Ammon's horn (tissue), 1 donor: ENCODE measurements at places on chromosomes 7 and 10.

DNA sequence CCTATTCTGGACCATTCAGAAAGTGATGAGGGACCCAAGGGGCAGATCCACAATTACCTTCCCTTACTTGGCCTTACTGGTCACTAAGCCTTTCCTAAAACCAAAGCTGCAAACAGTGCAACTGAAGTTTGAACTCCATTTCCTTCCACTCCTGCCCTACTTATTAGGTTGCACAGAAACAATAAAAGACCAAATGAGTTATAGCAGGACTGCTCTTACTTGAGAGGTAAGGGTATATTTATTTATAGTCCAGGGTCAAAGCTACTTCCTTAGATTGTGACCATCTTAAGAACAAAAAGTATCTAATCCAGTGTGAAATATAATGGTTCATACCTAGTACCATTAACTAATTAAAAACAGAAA, 27.0 kb downstream of the CDK6 start:
- DNase-seq: no peak

DNA sequence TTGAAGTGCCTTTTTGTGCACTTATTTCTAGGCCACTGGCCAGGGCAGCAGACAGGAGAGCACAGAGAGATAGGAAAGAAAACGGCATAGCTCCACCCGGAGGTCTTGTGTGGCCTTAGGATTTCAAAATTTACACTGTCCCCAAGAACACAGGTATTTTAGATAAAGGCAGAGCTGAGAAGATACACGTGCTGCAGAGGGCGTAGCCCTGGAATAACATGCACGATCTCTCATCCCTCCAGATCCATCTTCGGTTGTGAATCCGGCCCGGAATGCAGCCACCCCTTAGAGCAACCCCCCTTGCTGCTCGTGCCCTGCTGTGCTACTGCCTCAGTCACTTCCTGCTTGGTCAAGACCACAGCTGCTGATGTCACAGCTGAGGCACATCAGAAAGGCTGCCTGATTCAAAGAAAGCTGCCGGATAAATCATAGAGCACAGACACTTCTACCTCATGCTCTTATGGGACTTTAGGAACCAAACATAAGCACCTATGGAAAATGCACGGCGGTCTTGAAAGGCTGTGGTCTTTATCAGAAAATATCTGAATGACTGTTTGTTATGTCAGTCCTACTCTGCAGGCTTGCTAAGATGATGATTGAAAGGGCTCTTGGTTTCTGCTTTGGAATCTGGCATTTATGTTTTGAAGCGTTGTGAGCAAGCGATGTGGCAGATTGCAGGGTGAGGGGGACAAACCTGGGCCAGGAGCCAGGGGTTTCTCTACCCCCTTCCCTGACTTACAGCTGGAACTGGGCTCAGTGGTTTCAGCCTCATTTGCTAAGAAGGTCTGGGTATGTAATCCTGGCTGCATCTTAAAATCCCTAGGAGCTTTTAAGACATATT, 152.0 kb downstream of the SVIL start:
- peak; percentile 33 for DNase-seq

DNA sequence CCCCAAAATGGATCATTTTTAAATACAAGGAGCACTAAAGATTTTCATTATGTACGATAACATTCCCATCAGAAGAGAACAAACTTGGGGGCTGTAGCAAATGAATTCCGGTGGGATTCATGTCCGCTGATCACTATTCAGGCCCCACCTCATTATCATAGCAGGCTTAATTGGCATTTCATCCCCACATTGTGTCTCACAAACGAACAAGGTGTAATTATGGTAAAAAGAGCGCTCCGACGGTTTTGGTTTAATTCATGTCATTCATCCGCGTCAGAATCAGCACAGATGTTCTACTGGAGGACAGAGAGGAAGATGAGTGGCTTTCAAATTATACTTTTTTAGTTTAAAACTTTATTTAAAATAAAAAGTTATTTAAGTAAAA, 124.7 kb downstream of the MAD1L1 start:
- no peak for DNase-seq

- no peak for DNase-seq
Measured at GRCh38 chr7:10463701-10464100, 510.0 kb upstream of the PHF14 start.

GRCh38 chr7:1676550-1677078, 6.5 kb downstream of the ELFN1 start:
- no peak for DNase-seq

DNA sequence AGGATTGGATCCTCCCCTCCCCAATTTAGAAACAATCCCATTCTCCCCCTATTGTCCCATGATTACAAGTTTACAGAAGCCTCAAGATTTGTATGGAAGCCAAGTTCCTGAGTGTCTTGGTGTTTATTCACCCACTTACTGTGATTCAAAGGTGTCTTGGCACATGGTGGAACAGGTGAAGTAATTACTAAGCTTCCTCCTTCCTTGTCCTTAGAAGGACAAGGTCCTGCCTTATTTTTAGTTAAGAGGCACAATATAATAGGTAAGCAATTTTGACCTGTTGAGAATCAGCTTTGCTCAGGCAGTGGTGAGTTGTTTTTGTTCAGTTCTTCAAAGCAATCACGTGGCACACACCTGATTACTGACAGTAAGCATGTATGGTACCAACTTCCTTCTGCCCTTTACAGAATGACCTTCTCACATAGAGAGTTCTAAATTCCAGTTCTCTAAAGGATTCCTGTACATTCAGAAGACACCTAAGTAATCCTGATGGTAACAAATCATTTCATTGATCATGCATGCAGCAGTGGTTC, 60.7 kb upstream of the SLC13A1 start:
- DNase-seq: no peak

DNA sequence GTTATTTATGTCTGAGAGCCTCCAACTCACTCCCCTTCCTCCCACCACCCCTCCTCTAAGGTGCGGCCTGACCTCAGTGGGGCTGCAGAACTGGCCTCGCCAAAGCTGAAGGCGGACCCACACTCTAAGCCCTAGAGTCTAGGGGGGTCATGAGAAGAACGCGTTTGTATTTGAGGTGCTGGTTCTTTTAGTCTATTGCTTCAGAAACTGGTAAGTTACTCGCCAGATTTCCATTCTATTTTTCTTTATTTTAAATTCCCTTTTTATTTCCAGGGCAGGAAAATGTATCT, 357.5 kb downstream of the DNAJB6 start:
- no peak for DNase-seq

DNA sequence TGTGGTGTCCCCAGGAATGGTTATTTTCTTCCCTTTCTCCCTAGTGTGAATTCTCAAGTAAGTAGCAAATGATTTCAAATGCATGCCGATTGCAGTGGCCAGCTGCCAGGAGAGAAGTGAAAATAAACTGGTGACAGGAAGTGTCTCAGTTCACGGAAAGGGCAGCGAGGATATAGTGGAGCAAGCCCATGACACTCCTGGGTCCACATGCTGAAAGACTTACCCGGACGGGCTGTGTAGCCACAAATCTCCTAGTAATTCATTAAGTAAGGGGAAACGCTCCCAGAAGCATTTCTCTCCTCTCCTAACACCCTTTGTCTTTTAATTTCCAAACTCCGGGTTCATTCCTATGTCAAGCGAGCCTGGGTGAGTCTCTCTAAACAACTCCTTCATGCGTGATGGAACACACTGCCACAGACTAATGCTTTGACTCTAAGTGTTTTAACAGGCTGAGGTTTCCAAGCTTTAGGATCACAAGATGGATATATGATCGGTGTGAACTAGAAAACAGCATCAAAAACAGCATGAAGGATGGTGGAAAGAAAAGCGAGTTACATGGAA, 125.6 kb downstream of the CYP26A1 start:
- DNase-seq: peak; percentile 65

DNA sequence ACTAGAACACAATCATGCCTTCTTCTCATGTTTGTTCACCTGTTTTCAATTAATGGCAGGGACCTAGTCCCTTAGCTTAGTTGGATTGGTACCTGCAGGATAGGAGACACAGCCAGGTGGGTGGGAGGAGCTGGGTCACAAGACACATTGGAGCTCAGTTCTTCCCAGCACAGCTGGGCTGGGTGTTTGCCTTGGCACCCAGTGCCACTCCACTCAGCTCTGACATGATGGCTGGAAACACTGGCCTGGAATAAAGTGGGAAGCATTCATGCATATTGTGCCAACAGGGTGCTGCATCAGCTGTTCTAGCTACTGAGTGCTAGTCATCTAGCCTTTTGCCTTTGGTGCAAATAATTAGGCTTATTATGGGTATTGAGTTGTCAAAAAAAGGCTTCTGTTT, 226.1 kb downstream of the PTEN start:
- no peak for DNase-seq

DNA sequence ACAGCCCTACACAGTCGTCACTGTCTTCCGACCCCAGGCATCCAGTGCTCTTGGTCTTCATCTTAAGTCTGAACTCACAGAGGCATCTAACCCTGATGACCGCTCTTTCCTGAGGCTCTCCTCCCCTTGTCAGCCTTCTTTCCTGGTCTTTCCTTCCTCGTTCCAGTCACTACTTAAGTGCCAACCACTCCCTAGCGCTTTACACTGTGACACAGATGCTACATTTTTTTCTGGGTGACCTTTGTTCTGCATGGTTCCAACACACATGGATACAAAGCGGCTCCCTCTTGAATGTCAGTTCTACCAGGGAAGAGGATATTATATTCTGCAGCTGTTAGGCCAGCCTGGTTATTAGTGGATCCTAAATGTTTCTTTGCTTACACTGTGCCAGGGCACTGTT, 12.7 kb downstream of the YWHAG start:
- DNase-seq: no peak

GRCh38 chr7:131145026-131145425, 182.7 kb upstream of the MKLN1 start:
- no peak for DNase-seq

GRCh38 chr10:13887761-13888160, 301.0 kb downstream of the PRPF18 start:
- no peak for DNase-seq

DNA sequence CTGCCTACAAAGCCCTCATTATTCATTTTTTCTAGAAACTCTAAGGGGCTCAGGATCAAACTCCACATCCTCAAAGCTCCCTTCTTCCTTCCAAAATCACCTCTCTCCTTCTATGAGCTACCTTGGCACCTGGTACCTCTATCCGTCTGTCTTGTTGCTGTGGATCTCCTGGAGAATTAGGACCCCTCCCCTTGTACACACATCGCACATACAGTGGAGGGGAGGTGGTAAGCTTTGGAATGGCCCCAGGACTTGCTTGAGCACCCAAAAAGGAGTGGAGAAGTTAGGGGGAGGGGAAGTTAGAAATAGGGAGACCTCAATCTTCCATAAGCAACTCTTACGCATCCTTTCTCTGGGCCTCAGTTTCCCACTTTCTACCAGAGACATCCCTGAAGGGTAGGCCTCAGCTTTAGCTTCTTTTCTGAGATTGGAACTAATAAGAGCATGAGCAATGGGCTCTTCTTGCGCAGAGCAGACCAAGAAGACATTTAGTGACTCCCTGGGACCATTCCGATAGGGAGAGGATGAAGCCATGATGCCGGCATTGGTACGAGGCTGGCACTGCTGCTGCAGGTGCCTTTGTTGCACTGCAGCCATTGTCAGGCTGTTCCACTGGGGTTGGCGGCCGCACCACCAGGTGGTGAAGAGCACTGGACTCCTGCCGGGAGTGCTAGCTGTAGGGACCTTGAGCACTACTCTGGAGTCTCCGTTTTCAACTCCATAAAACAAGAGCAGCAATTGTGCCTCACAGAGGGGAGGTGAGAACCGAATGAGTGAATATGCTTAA, 4.5 kb downstream of the CYP26C1 start:
- DNase-seq: no peak

DNA sequence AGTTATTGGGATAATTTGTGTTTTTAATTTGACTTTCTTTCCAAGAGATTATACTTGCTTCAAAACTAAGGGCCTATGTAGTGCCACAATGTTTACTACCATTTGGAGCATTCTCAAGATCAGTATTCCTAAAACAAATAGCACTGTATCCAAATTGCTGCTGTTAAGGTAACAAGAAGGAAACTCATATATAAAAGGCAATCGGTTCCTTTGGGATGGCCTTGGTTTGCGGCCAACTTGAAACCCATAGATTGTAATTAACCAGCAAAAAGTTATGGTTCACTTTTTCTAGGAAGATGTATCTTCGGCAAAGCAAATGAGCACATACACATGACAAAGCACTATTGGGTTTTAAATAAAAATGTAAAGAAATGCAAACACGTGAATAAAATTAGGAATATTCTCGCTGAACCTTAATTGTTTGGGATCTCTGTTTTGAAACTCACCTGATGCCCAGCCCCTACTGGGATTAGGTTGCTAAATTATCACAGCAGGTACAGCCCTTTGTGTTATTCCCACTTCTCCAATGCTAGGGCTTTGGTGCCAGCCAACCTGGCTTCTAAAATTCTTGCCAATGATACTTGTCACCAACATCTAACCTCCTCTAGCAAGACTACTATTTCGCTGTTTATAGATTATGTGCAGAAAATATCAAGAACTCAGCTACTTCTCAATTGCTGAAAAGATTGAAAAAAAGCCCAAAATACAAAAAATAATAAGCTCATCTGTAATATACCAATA, 16.0 kb downstream of the CDNF start:
- DNase-seq: no peak

- no peak for DNase-seq
Measured at GRCh38 chr7:124718032-124718766, 47.4 kb downstream of the GPR37 start.

- no peak for DNase-seq
Measured at GRCh38 chr7:100446040-100446439, 9.7 kb upstream of the PPP1R35 start.

DNA sequence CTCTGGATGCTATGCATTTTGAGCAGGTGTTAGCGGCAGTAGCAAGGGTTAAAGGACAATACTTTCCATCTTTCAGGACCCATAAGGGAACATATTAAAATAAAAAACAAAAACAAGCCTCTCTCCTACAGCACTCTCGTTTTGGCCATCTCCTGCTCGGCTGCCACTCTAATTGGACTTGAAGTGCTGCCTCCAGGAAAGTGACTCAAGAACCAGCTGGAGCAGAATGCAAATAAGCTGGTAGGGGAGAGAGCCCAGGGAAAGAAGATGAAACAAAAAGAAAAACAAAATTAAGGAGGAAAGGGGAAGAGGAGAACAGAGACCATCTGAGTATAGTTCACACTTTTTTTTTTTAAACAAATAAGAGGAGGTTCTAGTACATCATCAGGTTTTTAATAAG, 65.6 kb downstream of the HBP1 start:
- peak; percentile 70 for DNase-seq

- peak; percentile 20 for DNase-seq
Measured at GRCh38 chr7:149496642-149497391, 792 bp downstream of the ZNF746 start.

DNA sequence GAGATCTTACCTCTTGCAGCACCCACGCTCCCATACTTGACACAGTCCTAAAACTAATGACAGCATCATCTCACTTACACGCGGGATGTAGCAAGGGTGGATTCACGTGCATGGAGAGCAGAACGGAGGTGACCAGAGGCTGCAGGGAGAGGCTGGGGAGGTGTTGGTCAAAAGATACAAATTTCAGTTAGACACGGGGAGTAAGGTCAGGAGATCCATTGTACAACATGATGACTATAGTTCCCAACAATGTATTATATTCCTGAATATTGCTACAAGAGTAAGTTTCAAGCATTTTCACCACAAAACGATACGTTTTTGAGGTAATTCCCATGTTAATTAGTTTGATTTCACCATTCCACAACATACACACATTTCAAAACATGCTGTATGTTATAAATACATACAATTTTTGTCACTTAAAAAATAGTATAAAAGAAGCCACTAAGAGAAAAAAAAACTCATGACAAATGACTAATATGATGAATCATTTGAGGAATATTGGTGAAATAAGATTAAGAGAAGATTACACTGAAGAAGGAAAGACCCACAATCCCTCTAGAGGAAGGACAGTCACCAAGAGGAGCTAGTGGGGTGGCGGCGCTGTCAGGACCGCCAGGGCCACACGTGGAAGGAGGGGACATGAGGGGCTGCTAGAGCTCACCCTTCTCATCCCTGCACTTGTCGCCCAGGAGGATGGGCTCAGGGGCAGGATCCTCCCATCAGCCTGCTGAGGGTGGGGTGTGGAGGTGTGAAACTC, 49.4 kb upstream of the EGFR start:
- DNase-seq: no peak
